ENCODE measurements at places on chromosomes 11 and 22.

GRCh38 chr11:13320688-13321087, 43.1 kb downstream of the BMAL1 start:
- no peak for DNase-seq

DNA sequence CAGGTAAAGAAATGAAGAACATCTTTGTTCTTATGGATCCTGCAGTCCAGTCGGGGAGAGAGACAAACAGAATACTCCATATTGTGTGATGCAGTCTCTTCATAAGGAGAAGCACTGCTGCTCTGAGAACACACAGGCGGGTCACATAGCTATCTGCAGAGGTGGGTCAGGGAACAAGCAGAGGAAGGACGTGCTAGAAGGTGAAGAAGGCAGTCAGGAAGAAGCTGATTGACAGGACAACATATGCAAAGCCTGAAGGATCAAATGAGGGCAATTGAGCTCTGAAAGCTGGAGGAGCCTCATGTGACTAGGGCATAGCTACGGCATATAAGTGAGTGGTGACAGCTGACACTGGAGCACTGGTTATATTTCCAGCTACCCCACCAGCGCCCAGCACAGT, 122.5 kb downstream of the OPCML start:
- DNase-seq: no peak

- no peak for DNase-seq
Observed at GRCh38 chr11:5505363-5506048, 4.3 kb downstream of the UBQLN3 start.

DNA sequence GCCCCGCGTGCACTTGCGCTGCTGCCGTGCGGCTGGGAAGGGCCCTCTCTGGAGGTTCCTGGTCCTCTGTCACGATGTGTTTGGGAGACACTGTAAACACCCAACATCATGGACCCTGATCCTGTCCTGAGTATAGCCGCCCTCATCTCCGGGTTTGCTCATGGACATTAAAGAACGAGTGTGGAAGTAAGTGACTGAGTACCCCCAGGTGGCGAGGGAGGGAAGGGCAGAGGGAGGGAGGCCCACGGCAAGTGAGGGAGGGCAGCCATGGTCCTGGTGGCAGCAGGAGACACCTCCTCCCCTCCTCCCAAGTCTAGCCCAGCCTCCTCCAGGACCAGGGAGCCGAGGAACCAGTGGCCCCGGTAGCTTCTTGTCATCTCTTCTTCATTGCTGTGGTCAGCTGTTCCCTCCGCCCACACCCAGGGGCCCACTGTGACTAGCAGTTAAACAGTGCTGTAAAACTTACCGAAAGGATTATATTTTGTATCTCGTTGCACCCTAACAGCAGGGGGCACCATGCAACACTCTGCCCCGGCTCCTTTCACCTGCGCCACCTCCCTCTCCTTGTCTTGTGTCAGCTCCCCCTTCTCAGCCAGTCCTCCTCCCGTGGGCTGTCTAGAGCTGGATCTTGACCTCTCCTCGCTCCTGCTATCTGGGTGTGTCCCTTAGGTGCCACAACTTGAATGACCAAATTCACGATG, 566.5 kb upstream of the B3GAT1 start:
- no peak for DNase-seq

DNA sequence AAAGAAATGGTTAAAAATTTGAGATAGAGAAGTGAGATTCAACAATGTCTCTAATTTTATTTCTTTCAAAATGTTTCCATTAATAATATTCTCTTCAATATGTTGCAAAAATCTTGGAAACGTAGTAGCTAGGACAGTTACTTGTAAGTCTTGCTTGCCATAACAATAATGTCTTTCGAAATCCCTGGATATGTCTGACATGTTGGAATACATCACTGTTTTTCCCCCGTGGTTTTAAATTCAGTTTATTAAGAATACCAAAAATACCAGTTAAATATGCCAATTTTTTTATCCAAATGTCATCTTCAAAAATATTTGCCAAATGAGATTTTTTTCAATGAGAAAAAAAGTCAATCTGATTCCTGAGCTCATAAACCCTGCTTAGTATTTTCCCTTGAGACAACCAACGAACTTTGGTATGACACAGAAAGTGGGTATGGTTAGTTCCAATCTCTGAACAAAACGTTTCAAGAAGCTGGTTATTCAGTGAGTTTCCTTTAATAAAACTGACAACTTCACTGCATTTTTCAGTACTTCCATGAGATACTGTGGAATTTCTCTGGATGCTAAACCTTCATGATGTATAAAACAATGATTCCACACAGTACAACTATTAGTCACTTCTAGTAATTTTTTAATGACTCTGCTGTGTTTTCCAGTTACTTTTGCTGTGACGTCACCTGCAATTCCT, 36.7 kb upstream of the AMPD3 start:
- DNase-seq: no peak

- DNase-seq: no peak
Observed at GRCh38 chr22:48795664-48796063, 1032.0 kb downstream of the BRD1 start.

DNA sequence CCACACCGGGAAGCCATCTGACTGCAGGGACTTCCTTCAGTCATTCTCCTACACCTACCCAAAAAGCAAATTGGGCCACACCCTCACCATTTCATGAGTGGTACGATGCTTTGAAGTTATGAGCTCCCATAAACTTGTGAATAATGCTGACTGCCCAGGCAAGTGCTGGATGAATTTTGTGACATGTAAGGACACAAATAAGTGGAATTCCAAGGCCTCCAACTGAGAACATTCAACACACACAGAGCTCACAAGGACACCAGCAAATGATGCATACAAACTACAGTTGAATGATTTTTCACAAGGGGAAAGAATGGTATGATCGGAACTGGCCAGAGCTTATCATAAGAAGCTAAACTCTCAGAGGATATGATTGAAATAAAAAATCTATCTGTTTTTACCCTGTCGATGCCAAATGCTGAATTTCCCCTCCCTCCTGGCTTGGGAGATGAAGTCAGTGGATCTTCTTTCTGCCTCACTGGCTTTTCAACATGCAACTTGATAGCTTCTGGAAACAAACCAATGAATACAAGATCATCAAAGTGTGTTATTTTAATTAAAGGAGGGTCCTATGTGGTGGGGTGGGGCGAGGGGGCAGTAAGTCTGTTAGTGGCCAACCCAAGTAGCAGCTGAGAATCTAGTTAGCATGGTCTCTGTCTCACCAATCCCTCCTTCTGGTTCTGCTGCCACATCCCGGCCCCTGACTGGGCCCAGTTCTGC, 123.8 kb downstream of the WT1 start:
- DNase-seq: no peak

DNA sequence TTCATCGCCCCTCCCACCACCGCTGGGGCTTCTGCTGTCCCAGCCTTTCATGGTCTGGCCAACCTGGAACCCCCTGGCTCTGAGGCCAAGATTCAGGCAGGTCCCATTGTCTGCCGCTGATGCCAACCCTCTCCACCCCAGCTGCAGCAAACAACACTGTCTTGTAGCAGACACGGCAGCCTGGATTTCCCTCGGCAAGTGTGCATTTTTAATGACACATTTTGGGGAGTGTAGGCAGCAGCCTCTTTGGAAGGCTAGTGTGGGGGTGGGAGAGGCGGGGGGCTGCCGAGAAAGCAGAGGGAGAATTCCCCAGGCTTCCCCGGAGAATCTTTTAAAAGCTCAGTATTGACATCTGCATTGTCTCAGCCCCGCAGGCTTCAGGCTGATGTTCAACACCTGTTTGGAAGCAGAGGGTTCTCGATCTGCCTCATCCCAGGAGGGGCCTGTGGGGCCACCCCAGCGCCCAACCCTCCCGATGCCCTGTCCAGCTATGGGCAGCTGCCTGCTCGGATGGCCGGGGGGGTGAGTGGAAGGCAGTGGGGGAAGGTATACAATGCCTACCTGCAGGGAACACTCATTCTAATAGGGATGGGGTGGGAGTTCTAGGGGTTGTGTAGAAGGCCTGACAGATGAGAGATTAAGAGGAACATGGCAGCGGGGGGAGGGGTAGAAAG, 41.5 kb downstream of the NECTIN1 start:
- DNase-seq: no peak

DNA sequence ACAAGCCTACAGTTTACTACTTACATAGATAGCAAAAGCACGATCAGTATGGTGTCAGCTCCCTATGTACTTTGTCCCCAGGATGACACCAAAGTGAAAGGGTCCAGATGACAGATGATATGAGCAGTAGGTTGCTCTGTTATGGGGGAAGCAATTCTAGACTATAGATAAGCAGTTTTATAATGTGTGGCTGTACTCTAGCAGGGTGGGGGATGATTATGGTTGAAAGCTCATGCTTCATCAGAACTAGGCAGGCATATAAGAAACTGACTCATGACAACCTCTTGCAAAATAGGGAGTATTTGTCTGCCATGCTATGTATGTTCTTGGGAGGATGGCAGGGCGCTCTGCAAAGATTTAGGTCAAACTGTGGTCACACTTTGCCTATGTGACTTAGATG, 158.2 kb upstream of the ZBED5 start:
- DNase-seq: no peak

GRCh38 chr11:27392278-27393114, 29.5 kb upstream of the CCDC34 start:
- DNase-seq: no peak

All from DMS79 (cell line).